ENCODE measurements at places on chromosomes 5 and 9.

- no peak for DNase-seq
Observed at GRCh38 chr5:55554585-55555202, 19.9 kb upstream of the PLPP1 start.

GRCh38 chr9:14868772-14869583 lies 41.2 kb downstream of the FREM1 start:
- no peak for DNase-seq

GRCh38 chr9:108087781-108088180 lies 598.2 kb upstream of the KLF4 start:
- no peak for DNase-seq

- DNase-seq = no peak
Observed at GRCh38 chr5:478982-479535, 36.1 kb downstream of the EXOC3 start.

GRCh38 chr9:68905129-68905528 lies 108.8 kb downstream of the PRKACG start:
- no peak for DNase-seq

GRCh38 chr5:139178935-139179334 lies 19.2 kb downstream of the SIL1 start:
- no peak for DNase-seq

DNA sequence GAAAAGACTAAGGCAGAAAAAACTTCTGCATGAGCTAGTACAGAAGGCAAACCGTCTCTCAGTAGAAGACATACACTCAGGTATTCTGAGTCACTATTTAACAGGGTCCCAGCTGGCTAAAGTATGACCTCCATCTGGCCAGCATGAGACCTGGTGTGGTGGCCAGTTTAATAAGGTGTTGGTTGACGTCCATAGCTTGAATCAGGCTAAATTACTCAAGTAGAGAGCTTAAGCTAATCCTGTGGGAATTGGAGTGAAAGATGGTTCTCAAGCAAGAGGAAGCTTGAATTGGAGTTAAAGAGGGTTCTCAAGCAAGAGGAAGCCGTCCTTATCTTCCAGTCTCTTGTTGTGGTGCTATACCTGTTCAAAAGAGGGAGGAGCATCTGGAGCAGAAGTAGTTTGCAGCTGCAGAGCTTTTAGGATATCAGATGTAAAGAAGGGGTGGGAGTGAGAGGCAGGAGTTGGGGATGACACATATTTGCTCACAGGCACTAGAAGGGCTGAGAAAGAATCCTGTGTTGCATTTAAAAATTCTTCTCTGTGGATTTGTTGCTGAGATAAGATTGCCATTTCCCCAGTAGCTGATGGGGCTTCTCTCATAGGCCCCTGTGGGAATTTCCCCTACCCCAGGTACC lies 136.1 kb upstream of the RUSC2 start:
- DNase-seq = no peak

DNA sequence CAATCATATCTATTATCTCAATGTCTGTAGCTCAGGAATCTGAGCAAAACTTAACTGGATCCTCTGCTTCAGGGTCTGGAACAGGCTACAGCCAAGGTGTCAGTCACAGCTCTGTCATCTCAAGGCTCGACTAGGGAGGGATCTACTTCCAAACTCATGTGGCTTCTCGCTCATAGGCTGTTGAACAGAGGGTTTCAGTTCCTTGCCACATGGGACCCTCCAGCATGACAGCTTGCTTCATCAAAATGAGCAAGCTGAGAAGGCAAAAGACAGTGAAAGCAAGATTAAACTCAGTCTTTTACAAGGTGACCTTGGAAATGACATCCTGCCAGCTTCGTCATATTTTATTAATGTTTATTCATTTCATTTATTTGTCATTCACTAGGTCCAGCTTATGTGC lies 111.7 kb downstream of the GADD45G start:
- DNase-seq = no peak

- no peak for DNase-seq
Observed at GRCh38 chr9:75960551-75960950, 70.1 kb downstream of the PCSK5 start.

- DNase-seq = no peak
Observed at GRCh38 chr5:62521319-62521718, 57.3 kb upstream of the LRRC70 start.

DNA sequence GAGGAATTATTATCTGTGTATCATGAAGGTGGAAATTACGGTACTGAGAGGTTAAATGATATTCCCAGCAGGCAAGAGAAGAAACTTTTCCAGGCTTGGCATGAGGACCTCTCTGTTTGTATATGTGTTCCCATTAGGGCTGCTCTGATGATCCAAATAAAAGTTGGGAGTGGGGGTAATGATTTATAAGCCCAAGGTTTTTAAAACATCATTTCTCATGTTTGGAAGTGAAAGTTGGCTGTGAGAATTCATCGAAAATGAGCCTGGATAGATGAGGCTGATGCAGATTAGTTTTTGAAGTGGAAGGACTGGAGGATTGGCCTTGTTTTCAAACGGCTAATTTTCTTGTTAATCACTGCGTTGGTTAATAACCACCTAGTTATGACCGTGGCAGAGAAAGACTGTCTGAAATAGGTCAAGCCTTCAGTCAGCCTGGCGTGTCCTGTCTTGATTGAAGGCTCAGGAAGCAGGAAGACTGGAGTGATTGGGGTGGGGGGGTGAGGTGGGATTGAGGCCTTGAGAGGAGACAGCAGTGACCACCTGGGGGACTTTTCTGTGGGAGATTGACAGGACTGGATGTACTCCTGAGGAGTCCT lies 391.0 kb upstream of the WWC1 start:
- no peak for DNase-seq

GRCh38 chr5:78504704-78505677 lies 143.6 kb downstream of the LHFPL2 start:
- no peak for DNase-seq

- DNase-seq = no peak
Observed at GRCh38 chr5:91188755-91189154, 194.4 kb downstream of the ARRDC3 start.

DNA sequence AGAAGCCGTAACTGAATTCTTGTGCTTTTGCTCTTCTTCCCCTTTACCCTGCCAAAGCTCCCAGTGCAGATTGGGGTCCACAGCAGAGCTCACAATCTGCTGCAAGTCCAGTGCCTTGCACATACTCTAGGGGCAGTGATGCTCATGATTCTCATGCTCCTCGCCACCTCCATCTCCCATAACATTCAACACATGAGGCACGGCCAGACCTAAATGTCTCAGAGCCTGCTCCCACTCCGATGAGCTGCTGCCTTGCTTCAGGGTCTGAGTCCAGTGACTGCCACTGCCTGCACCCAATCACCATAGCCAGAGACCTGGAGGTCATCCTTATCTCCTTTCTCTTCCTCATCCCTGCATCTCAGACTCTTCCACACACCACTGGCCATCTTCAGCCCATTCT lies 10.5 kb downstream of the CSF1R start:
- DNase-seq = no peak

GRCh38 chr5:128259607-128260021 lies 176.0 kb downstream of the SLC12A2 start:
- no peak for DNase-seq

DNA sequence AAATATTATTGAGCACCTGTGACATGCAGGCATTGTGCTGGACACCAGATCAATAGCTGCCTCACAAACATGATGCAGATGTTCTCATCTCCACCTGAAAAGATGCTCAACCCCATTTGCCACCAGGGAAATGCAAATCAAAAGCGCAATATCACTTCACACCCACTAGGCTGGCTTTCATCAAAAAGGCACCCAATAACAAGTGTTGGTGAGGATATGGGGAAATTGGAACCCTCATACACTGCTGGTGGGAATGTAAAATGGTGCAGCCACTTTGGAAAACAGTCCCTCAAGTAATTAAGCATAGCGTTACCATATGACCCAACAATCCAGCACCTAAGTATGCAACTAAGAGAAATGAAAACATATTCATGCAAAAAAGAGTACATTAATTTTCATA lies 24.7 kb downstream of the FGF1 start:
- no peak for DNase-seq

DNA sequence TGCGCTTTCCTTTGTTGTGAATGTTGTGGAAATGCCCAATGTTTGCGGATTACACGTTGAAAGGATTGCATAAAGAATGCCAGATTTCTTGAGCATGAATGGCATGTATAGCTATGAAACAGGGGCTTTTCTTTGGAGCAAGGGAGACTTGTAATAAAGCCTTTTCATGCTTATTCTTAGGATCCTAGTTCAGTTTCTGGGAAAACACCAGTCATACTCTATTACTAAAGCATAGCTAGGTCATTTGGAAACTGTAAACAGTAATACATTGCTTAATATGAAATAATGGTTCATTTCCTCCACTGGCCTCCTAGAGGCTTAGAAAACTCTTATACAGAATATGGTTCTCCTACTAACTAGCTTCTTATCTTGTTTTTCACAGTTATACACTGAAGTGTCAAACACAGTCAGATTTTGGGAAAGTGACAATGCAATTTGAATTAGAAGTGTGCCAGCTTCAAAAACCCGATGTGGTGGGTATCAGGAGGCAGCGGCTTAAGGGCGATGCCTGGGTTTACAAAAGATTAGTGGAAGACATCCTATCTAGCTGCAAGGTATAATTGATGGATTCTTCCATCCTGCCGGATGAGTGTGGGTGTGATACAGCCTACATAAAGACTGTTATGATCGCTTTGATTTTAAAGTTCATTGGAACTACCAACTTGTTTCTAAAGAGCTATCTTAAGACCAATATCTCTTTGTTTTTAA lies 104.2 kb downstream of the MELK start:
- DNase-seq = no peak

- no peak for DNase-seq
Observed at GRCh38 chr9:93326056-93326455, 125.4 kb upstream of the FAM120A start.

DNA sequence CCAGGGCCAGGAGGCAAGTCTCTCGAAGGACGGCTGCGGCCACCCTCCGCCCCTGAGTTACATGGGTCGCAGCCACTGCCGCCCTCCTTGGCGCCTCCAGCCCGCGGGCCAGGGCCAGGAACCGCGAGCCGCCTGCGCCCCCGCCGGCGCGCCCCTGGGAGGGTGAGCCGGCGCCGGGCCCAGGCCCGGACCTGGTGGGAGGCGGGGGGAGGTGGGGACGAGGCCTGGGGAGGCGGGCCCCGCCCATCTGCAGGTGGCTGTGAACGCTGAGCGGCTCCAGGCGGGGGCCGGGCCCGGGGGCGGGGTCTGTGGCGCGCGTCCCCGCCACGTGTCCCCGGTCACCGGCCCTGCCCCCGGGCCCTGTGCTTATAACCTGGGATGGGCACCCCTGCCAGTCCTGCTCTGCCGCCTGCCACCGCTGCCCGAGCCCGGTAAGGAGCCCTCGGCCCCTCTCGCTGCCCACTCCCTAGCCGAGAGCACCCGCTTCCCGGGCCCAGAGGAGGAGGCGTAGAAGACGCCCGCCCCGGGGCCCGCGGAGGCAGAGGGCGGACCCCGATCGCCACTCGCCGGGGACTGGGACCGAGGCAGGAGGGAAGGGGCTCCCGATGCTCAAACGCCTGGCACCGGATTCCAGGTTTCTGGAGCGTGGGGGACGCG lies at the start of gene ASS1:
Gene ASS1 (plus strand): TSS at position 397 of the 657 bp plus-strand sequence. CDS start 7,268 bp downstream, outside the sequence.
- peak; percentile 12 for DNase-seq

GRCh38 chr5:141412854-141413539 lies at the start of gene PCDHGA10:
Gene PCDHGA10, plus strand, starts transcription at chr5:141412987. Its CDS starts 189 bp downstream, at chr5:141413176.
- DNase-seq = no peak

DNA sequence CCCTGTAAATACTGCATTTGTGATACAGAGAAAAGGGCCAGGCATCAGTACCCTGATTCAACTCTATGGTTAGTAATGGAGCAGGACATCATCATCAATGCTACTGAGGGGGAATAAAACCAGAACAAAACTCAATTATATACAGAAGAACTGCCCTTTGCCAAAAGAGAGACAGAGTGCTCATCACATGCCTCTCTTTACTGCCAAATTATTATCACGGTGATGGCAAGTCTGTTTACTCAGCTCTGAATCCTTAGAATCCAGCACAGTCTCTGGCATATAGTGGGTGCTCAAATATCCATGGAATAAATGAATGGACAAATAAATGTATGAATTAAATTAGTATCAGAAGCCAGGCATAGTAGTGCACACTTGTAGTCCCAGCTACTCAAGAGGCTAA lies 130.2 kb downstream of the TTC39B start:
- no peak for DNase-seq

DNA sequence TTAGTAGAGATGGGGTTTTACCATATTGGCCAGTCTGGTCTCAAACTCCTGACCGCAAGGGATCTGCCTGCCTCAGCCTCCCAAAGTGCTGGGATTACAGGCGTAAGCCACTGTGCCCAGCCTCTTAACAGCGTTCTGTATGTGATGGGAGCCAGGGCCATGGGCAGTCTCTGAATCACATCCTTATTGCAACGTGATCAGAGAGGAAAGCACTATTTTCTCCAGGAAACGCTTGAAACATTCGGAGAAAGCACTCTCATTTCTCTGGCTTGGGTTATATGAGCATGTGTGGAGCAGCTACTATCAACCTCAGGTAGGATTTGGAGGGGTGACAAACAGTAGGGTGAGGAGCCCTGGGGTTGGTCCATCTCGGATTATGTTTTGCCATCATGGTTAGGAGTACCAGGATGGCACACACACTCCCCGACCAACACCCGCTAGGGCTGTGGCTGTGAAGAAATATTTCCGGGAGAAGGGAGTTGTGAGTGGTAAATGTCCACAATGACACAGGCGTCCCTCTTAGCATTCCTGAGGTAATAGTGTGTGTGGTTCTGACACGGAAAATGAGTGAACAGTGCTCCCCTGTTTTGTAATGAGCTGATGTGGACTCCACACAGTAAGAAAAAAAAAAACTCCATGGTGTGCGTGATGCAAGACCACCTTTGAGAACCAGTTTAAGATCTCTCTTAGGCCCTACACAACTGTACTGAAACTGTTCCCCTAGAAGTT lies 406.2 kb upstream of the ZNF608 start:
- DNase-seq = no peak

- DNase-seq = no peak
Observed at GRCh38 chr9:21825637-21826036, 23.2 kb downstream of the MTAP start.

All from stimulated activated CD4-positive, alpha-beta T cell treated with anti-CD3 and anti-CD28 coated beads, Interleukin-12 subunit alpha, Interleukin-12 subunit beta, amount 100 ng/mL, for 48 hours (primary cell).